ENCODE measurements at places on chromosomes 6 and 20.
A peak's percentile ranks its signal among the peaks of the same experiment; 100 is the strongest.

DNA sequence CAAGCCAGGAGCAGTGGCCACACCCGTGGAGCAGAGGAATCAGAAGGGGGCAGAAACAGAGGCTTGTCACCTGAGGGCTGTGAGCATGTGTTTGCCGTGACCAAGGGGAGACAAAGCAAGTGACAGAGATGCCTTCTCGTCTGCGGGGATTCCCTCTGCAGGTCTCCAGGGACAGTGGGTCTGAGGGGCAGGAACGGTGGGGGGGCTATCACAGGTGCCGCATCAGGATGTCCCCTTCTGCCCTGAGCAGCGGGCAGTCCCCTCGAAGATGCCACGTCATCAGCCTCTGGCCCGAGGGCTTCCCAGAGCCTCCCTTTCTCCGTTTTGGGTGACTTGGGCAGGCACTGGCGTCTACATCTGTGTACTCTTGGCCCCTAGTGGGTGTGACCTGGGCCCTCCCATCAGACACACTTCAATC lies 338.7 kb downstream of the PREX1 start:
- DNase-seq: peak; percentile 29

DNA sequence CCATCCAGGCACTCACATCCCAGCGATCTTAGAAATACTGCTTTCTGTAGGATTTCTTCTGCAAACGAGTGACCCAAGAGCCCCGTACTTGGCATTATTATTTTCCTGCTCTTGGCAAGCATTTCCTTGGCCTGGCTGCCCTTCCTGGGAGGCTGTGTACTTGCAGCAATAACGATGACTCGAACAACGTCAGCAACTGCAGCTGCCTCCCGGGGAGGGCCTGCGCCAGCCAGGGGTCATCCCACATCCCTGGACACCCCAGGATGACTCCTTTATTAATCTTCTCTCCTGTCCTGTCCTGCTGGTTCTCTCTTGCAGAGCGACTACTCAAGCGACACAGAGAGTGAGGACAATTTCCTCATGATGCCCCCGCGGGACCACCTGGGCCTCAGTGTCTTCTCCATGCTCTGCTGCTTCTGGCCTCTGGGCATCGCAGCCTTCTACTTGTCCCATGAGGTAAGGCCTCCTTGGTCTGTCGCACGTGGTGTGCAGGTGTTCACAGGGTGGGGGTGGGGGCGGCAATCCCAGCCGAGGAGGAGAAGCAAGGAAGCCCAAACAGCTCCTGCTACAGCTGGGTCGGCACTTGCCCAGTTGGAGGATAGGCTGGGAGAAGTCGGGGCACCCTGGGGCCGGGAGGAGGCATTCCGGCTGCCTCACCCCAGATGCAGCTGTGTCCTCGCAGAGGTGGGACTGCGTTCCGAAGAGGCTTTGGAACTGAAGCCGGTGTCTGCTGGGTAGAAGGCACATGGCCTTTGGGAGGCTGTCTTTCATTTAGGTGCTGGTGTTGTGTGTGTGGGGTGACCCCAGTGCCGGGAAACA lies 115.3 kb downstream of the SYNDIG1 start:
- no peak for DNase-seq

DNA sequence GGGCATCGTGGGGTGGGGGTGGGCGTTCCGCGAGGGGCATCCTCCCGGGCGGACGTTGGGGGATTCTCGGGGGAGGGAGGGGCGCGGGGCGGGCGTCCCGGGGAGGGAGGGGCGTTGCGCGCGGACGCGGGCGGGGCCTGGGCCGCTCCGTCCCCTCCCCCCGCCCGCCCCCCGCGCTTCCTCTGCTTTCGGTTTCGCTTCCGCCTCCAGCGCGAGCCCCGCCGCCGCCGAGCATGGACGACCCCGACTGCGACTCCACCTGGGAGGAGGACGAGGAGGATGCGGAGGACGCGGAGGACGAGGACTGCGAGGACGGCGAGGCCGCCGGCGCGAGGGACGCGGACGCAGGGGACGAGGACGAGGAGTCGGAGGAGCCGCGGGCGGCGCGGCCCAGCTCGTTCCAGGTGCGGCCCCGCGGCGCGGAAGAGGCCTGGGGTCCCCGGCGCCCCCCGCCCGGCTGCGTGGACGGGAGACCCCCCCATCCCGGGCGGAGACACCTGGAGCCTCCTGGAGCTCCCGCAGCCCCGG lies at the start of gene OGFR:
OGFR (plus strand) TSS at position 209 of the 528 bp plus-strand sequence; CDS start at position 234, 25 bp downstream.
- DNase-seq: peak; percentile 69

GRCh38 chr20:18007534-18008292 lies 38.9 kb downstream of the MGME1 start:
- no peak for DNase-seq

DNA sequence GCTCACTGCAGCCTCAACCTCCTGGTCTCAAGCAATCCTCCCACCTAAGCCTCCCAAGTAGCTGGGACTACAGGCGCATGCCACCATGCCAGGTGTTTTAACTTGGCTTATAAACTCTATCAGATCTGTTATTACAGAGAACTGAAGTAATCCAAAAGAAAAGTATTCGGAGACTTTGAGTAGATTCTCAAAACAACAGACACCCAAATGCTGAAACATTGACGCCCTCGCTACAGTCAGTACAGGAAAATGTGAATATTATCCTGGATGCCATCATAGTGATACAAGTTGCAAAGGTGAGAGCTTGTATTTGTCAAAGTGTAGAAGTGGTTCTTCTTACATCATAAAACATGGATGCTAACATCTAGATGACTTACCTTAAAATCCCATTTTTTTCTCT lies 108.7 kb upstream of the EDN1 start:
- no peak for DNase-seq

DNA sequence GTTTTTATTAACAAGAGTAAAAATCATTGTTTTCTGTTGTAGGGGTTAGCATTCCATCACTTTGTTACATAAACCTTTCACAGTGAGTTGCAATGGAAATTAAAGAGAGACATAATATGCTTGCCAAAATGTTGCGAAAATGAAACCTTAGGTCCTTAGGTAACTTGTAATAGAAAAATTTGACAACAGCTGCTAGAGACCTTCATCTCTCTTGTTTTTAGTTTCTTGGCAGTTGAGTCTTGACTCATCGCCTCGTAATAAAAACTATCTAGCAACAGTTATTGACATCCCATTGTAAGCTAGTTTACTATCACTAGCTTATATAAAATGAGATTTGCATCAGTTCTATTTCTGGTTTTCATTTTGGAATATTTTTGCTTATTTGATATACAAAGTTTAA lies 179.0 kb upstream of the MMS22L start:
- no peak for DNase-seq
